Upper lobe of right lung (tissue), 1 donor: ENCODE measurements at places on chromosomes 1 and 21. TPM values are rescaled to one million over a fixed set of nuclear protein-coding genes. Genes with fewer than 3 reads are reported as not detected.

The KRTAP19-3 gene
- total RNA-seq = not detected

The MXRA8 gene
- total RNA-seq = 66.3 TPM

DNA sequence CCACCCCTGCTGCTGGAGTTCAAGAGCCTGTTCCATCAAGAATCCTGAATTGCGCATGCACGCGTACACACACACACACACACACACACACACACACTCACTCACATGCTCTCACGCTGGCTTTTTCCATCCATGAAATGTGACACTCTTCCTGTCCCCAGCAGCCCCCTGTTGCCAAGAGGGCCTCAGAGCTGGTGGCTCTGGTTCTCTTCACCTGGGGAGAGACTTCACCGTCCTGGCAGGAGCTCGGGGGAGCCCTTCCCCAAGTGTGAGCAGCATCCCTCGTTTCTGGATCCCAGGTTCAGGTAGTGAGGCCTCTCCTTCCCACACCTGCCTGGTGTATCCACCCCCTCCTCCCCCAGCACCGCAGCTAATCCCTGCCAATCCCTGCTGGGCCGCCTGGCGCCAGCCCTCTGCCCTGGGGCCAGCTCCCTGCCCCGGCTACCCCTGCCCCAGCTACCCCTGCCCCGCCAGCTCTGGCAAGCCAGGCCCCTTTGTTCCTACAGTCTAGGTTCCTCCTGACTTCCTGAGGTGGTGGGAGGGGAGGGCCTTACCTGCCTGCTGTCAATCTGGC, 9.9 kb downstream of the PLOD1 start:
- H3K27ac ChIP-seq = no peak overlapping the region
- DNase-seq = no peak
- H3K36me3 ChIP-seq = no peaks in the 10 kb centered on the region
- no peaks in the 10 kb centered on the region for H3K27me3 ChIP-seq

GRCh38 chr1:108066808-108067207, 101.8 kb upstream of the VAV3 start:
- no peak overlapping the region for H3K27ac ChIP-seq
- DNase-seq = no peak
- H3K27me3 ChIP-seq = no peaks in the 10 kb centered on the region
- H3K4me1 ChIP-seq = peaks cover 3% of the 10 kb centered on the region

- no peak overlapping the region for H3K4me3 ChIP-seq
- H3K27me3 ChIP-seq = no peaks in the 10 kb centered on the region
- H3K27ac ChIP-seq = no peak overlapping the region
- DNase-seq = no peak
- H3K4me1 ChIP-seq = no peaks in the 10 kb centered on the region
Observed at GRCh38 chr1:109151146-109151990, 37.5 kb downstream of the ELAPOR1 start.

DNA sequence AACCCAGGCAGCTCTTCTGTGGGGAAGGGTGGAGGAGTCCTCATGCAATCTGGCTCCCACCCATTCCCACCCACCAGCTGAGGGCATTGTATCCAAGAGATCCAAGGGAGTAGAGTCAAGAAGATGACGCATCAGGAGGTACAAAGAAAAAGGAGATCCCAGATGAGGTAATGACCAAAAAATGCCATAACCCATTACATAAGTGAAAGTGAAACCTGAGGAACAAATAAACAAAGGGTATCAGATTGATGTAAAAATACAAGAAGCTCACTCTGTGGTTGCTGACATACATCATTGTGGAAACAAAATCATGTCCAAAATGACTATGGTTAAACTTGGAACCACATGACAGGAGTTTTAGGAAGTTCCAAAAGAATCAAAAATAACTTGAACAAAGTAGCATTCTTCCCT, 42.5 kb downstream of the CCN1 start:
- DNase-seq = no peak
- H3K36me3 ChIP-seq = no peaks in the 10 kb centered on the region
- no peak overlapping the region for H3K4me3 ChIP-seq
- H3K27ac ChIP-seq = no peak overlapping the region
- H3K4me1 ChIP-seq = peaks cover 4% of the 10 kb centered on the region
- no peaks in the 10 kb centered on the region for H3K27me3 ChIP-seq

DNA sequence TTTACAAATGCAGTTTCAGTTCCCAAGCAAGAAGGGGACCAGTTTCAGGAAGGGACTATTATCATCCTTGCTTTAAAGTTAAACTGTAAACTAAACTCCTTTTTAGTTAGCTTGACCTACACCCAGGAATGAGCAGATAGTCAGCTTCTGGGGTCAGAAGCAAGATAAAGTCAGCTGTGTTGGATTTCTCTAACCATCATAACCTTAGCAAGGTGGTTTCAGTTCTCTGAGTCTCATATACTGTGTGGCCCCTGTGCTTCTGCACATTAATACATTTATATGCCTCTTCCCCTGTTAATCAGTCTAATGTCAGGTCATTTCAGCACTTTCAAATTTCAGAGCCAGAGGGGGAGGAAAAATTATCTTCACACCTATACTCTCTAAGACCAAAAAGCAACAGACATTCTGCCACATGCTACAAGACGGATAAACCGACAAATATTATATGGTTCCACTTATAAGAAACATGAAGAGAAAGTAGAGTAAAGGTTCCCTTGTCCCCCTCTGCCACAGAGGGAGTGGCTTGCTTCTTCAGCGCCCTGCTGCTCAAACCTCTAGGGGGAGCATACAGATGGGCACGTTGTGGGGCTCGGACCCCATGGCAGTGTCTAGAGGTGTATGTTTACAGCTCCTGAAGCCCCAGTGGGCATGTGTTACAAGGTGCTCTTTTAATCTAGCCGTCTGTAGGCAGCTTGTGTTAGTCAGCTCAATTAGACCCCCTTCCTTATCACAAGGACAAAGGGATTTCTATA, 89.1 kb downstream of the SMYD3 start:
- no peaks in the 10 kb centered on the region for H3K36me3 ChIP-seq
- DNase-seq = no peak
- H3K4me3 ChIP-seq = no peak overlapping the region
- H3K4me1 ChIP-seq = no peaks in the 10 kb centered on the region
